Occipital lobe (tissue), 3 donors: ENCODE measurements at places on chromosomes 2 and 18. TPM values are rescaled to one million over a fixed set of nuclear protein-coding genes. Genes with fewer than 3 reads are reported as not detected.

METTL8 gene
- 25.3 TPM for total RNA-seq

DES gene
- total RNA-seq = 2.3 TPM

COPS9 gene
- total RNA-seq = 81.1 TPM

PAX8 gene
- not detected for total RNA-seq

SOCS6 gene
- 59.6 TPM for total RNA-seq

UCN gene
- 1.1 TPM for total RNA-seq

IL18RAP gene
- total RNA-seq = 0.16 TPM

AMMECR1L gene
- total RNA-seq = 13.6 TPM

GCKR gene
- total RNA-seq = 0.16 TPM

CCBE1 gene
- 44.6 TPM for total RNA-seq

- no peak for DNase-seq
Measured at GRCh38 chr2:224104668-224105386, 65.7 kb upstream of the SERPINE2 start.

DNA sequence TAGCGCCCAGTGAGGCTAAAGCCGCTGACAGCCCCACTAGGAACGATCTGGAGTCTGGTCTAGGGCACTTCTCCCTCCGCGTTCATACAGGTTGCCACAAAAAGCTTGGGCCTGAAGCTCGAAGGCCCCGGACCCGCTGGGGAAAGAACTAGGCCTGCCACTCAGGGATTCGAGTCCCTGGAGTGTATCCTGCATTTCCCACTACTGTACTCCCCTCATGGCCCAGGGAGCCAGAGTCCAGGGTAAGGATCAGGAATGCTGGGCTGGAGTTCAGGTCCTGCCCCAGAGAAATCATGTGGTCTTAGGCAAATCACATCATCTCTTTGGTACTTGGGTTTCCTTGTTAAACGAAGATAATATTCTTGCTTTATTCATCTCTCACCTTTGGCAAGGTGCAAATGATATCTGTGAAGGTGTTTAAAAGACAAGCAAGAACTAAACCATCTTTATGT, 1.4 kb upstream of the ZFP36L2 start:
- no peak for DNase-seq

GRCh38 chr2:123077101-123077500, 948.0 kb upstream of the CNTNAP5 start:
- no peak for DNase-seq

DNA sequence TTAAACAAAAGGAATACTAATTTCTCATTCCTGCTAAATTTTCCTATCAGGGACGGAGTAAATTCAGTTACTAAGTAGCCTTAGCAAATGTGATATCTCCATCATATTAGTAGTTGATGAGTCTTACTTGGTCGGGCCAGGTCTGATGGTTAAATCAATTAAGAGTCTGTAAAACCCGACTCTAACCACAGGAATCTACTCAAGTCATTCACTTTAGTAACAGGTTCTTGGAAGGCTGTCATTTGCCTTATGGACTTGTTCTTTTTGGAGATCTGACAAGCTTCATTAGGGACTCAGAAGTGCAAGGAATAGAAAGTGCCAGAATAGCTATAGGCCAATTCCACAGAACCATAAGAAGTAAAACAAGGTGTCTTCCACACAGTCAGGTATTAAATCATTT, 119.0 kb downstream of the GCA start:
- no peak for DNase-seq

- DNase-seq = no peak
Measured at GRCh38 chr18:25180973-25181548, 170.9 kb downstream of the ZNF521 start.

DNA sequence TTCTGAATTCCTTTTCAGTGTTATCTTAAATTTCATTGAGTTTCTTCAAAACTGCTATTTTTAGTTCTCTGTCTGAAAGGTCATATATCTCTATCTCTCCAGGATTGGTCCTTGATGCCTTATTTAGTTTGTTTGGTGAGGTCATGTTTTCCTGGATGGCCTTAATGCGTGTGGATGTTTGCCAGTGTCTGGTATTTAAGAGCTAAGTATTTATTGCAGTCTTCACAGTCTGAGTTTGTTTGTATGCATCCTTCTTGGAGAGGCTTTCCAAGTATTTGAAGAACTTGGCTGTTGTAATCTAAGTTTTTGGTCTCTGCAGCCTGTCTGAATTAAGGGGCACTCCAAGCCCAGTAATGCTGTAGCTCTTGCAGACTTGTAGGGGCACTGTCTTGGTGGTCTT, 249.3 kb downstream of the ZNF385B start:
- no peak for DNase-seq

GRCh38 chr2:23489471-23490322, 104.7 kb downstream of the KLHL29 start:
- DNase-seq = no peak

DNA sequence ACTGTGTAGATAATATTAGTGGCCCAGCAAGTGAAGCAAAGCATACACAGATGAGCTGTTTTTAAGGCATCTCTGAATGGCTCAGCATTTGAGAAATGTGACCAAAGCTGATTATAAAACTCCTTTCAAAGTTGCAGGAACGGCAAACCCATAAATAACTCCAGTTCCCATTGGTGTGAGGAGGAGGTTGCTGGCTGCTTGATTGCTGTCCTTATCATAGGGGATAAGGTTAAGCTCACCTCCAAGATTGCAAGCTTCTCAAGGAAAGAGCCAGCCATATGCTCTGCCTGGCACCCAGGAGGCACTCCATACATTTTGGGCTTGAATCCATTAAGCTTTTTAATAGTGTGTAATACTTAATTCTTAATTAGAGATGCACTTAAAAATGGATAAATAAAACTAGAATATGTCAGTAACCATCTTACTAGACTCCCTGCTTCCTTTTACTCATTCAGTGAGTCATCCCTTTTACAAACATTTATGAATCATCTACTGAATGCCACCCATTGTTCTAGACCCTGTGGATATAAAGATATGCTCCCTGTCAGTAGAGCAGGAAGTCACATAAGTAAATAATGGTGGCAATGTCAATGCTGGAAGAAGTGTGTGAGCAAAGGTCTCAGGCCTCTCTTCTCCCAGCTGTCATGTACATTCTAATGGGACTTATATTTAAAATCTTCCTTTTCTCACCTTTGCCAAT, 99.3 kb downstream of the SPATS2L start:
- DNase-seq = no peak

DNA sequence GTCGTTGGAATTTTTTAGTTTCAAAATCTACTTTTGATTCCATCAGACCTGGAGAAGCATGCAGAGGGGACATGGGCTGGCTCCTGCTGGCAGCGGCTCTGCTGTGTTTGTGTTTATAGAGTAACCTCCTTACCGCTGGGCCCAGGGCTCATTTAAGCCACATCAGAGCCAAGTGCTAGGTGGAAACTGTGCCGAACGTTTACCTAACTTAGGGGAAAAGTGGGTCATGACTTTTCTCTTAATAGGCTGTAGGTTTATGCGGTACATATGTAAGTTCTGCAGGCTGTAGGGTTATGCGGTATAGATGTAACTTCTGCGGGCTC, 17.7 kb downstream of the CNDP2 start:
- DNase-seq = no peak

DNA sequence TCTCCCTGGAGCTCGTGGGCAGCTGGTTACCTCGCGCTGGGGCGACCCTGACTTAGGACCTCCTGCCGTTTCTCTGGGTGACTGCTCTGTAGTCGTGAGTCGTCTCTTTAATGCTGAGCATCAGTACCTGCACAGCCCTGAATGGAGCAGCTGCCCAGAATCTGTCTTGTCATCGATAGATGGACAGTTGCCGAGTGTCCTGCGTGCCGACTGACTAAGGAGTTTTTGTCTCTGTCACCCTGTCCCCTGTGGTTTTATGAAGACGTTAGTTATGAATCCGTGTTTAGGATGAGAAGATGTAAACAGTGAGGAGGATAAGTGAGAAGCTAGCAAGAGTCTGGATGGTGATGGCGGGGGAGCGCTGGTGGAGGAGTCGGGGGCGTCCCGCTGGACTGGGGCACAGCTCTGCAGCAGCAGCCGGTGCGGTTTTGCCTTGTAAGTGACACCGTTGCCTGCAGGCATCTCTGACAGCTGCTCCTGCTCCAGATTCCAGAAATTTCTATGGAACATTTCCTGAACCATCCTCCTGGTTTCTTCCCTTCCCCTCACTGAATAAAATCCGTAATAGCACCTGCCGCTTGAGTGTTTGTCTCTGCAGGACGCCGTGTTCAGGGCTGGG, 13.3 kb downstream of the AGAP1 start:
- no peak for DNase-seq

- no peak for DNase-seq
Measured at GRCh38 chr2:133608291-133608690, 40.0 kb upstream of the NCKAP5 start.

GRCh38 chr2:191635333-191636234, 42.4 kb upstream of the NABP1 start:
- no peak for DNase-seq
